ENCODE measurements at places on chromosomes 4 and X.

GRCh38 chr4:183141997-183142396 is 42.9 kb downstream of the WWC2 start:
- ATAC-seq = peak; percentile 42

- peak; percentile 84 for ATAC-seq
These were observed 3.3 kb downstream of the KLF3 start for GRCh38 chr4:38667085-38667893.

- ATAC-seq = no peak
These were observed 5.1 kb downstream of the PSAPL1 start for GRCh38 chr4:7429601-7430078.

DNA sequence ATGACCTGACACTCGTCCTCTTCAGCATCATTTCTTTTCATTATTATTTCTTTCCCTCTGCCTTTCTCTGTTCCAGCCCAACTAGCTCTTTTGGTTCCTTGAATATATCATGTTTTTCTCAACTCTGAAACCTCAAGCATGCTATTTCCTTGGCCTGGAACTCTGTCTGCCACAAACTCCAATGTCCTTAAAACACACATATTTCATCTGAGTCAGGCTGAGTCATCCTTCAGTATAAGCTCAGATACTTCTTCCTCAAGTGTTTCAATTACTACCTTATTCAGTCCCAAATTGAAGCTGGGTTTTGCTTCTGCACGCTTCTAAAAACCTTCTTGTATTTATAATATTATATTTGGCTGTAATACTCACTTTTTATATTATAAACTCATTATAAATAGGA is 424.2 kb downstream of the PDGFC start:
- peak; percentile 97 for ATAC-seq

- ATAC-seq = no peak
These were observed 29.6 kb downstream of the NKX3-2 start for GRCh38 chr4:13514722-13515121.

- peak; percentile 32 for ATAC-seq
These were observed 437.8 kb downstream of the GRXCR1 start for GRCh38 chr4:43330288-43330687.

DNA sequence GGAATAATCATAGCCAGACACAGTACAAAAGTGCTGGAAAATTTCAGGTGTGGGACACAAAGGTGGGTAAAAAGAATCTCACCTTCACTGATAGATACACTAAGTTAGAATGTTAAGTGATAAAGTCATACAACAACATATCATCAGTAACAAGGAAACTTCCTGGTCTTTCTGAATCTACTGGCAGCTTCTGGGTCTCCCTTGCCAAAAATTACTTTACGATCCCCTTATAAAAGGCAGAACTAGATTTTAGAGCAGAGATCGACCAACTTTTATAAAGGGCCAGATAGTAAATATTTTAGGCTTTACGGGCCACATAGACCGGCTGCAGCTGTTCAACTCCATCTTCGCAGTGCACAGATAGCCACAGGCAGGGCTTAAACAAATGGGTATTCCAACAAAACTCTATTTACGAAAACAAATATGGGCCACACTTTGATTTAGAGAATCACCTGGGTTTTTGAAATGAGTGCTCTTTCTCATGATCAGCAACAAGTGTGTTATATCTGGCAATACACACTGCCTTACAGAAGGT is 159.9 kb downstream of the AASDH start:
- ATAC-seq = no peak

DNA sequence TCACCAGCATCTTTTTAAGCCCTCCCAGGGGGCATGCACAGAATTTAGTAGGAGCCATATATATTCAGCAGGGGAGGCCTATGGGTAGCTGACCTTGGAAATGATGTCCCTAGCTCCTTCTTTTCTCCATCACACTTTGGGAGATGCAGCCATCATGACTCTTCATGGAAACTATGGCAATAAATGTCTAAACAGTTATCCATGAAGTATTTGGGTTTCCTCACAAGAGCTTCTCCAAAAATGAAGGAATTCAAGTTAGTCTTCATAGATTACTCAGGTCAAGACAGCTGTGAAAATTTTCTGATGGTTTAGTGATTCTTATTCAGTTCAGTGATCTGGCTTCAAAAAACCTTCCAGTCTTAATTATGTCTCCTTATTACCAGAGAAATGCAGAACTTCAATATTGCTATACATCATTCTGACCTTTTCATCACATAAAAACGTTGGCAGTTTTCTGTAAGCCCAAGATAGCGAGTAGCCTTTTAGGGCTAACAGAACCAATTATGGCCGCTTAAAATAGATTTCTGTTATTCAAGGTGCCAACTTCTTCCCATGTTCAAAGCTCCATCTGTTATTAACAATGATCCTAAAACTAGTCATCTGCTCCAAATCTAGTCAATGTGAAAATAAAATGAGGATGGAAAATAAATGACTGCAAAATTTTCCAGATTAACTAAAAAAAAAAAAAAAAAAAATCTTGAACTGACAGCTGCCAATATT is 52.5 kb downstream of the TMEM156 start:
- no peak for ATAC-seq

DNA sequence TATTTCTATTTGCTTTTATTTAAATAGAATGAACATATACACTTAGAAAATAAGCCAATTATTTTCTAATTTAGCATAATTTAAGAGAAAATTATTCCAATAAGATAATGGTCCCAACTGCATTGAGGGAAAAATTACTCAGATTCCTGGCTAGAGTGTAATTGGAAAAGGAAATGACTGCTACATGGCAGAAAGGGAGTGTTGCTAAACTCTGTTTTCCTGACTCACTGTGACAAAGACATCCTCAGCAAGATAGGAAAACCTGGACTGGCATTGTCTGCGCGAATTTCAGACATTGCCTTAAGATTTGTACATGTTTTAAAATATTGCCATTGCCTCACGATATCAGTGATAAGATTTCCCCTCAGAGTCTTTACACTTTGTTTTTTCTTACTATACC is 8.2 kb downstream of the TNIP3 start:
- ATAC-seq = peak; percentile 91

DNA sequence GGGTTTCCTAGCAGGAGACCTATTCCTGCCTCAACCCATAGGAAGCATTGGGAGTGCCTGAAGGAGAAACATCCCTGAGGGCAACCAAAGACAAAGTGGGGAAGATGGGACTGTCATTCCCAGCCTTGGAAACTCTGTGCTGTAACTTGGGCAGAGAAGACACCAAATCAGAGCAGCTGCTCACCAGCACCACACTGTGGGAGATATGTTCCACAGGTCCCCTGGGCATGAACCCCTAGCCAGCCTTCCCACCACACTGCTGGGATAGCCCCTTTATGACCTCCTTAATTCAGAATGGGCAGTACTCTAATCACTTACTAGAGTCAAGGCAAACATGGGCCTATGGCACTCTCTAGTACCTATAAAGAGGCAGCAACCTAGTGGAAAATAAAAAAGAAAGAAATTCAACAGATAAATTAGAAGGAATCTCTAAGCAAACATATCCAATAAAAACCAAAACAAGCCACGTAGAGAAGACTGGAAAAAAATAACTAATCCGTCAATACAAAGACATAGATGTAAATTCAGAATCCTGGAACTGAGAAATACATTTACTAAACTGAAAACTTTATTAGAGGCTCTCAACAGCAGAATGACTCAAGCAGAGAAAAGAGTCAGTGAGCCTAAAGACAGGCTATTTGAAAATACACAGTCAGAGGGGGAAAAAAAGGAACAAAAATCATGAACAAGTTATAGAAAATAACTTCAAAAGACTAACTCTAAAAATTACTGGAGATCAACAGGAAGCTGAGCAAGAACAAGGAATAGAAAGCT is 878.4 kb upstream of the FRG1 start:
- ATAC-seq = no peak

DNA sequence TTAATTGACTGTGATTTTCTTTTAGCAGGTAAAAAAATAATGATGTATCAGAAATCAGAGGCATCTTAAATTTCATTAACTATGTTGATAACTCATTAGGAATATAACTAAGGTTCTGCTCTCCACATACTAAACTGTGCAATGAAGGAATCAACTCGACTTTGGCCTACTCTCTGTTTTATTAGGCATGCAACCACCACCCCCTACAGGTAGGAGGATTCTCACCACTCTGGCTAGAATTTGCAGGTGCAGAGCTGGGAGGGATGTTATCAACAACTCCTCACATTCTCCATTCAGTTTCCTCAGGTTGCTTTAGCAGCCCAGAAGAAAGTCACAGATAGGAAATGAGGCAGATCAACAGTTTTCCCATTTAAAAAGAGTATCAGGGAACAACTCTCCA is 160.1 kb downstream of the COX18 start:
- peak; percentile 51 for ATAC-seq

All from SK-N-SH treated with all-trans-retinoic acid at 6 μM for 48 hours (cell line).